ENCODE measurements at places on chromosomes 6 and 20.

DNA sequence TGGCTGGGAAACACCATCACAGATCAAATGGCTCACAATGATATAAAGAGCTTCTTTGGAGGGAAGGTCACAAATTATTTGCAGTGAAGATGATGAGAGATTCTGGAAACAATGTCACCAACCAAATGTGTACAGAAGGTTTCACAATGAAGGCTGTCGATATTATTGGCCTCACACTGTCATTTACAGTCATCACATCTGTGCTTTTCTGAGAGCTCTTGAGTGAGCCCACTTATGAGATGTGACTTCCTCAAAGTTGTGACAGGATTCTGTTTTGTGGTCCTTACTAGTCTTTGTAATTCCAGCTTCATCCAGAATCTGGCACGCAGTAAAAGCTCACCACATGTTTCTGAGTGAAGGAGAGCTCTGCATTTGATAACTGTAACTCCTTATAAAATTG lies 133.6 kb downstream of the LMBRD1 start:
- no peak for DNase-seq

DNA sequence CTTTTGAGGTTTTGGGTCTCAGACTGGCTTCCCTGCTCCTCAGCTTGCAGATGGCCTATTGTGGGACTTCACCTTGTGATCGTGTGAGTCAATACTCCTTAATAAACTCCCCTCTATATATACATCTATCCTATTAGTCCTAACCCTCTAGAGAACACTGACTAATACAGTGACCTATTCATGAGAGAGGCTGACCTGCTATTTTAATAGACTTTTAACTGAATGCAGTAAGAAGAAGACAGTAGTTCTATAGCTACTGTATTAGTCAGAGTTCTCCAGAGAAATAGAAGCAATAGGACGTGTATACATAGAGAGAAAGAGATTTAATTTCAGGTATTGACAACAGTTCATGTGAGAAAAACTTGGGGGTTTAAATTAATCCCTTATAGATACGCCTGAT lies 53.3 kb upstream of the SMLR1 start:
- DNase-seq, result no peak

DNA sequence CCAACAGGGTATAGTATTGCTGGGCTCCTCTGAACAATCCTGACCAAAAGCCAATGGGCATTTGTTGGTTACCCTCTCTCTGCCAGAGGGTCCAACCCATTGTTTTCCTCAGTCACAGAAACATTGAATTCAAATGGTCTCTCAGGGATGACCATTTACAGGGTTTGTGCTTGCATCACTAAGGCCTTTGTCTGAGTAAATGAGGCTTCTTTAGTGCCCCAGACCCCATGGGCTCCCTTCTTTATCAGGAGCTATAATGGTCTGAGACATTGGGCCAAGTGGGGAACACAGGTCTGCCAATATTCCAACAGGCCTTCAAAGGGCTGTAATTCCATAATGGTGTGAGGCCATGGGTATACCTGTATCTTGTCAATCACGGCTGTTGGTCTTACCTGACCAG lies 27.1 kb downstream of the GSTA2 start:
- DNase-seq, result no peak

DNA sequence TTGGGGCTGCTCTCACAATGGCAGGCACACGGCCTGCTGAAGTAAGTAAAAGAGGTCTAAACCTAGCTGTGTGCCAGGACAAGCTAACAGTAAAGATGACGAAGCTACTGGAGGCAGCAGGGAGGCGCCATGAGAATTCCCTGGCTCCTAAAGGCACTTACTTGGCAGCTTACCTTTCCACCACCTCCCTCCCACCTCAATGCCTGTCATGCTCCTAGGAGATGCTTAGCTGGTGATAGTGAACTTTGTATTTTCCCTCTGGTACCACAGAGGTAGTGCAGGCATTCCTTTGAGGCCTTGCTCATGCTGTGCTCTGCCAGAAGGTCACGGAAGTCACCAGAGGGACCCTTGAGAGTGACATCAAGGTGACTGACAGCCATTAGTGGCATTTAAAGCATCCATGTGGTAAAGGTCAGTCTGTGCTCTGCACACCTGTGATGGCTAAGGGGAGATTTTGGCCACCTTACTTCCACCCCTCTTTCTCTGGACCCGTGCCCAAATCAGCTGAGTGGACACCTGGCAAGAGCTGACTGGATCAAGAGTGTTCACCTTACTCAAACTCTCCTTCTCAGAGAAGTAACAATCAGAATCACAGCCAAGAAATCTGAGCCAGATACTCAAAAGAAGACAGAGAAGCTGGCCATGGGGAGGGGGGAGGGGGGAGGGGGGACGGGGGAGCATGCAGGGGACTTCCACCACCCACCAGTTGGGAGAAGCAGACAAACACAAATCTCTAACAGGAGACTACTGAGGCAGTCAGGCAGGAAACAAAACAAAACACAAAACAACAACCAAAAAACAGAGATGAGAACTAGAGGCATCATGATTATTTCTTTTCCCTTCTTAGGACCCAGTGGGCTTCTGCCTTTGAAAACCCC lies 2.9 kb downstream of the FKBP1A start:
- no peak for DNase-seq

- DNase-seq, result peak; percentile 100
These were observed 10.9 kb upstream of the LPIN3 start for GRCh38 chr20:41329435-41330342.

- DNase-seq, result peak; percentile 75
These were observed 80.0 kb upstream of the EYA2 start for GRCh38 chr20:46814366-46815232.

DNA sequence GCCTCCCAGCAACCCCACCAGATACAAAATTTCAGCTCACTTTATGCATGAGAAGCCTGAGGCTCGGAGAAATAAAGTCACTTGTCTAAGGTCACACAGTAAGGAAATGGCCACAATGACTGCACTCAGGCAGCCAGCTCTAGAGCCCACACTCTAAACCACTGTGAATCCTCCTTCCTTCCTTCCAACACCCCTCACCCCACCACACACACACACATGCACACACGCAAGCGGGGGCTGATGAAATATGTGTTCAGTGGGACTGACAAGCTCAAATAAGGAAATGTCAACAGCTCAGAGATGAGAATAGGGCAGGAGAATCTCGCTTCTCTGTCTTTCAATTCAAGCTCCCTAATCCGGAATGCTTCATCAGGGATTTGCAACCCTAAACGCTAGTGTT lies 6.0 kb upstream of the BPIFA1 start:
- DNase-seq, result no peak

- DNase-seq, result no peak
These were observed 35.1 kb upstream of the RSPO3 start for GRCh38 chr6:127083231-127083962.

DNA sequence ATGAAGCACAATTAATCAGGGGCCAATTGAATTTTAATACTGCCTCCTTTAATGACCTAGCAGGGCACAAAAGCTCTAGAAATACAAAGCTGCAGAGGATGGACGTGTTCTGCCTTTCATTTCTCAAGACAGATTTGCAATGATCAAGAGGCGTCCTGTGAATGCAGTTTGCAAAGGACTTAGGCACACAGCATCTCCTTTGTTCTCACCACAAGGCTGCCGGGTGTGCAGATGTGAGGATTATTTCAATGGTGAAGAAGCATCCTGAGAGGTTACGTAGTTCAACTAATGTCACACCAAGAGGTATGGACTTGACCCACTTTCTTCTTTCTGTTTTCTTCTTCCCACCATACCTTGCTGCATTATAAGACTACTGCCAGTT lies 42.9 kb upstream of the SPTLC3 start:
- DNase-seq, result no peak

- DNase-seq, result no peak
These were observed 402.8 kb downstream of the PKHD1 start for GRCh38 chr6:51684603-51685002.

DNA sequence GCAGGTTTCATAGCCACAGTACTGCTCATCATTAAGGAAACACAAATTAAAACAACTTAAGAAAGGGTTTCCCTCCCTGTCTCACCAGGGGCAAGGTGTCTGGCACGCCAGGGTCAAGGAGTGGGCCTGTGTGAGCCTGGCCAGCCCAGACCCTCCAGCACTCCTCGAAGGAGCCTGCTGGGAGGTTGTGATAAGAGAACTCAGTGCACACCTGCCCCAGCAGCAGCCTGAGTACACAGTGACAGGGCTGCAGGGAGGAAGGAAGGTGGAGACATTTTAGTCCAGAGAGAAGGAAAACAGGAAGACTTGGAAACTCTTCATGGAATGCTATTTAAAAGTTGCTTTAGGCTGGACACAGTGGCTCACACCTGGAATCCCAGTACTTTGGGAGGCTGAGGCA lies 14.1 kb downstream of the NINL start:
- no peak for DNase-seq

GRCh38 chr6:30880698-30881252 lies 3.5 kb upstream of the DDR1 start:
- DNase-seq, result no peak

- DNase-seq, result no peak
These were observed 72.2 kb downstream of the RPP40 start for GRCh38 chr6:4931530-4932227.
